ENCODE measurements at places on chromosomes 3 and 15. TPM values are rescaled to one million over a fixed set of nuclear protein-coding genes. Genes with fewer than 3 reads are reported as not detected.

DNA sequence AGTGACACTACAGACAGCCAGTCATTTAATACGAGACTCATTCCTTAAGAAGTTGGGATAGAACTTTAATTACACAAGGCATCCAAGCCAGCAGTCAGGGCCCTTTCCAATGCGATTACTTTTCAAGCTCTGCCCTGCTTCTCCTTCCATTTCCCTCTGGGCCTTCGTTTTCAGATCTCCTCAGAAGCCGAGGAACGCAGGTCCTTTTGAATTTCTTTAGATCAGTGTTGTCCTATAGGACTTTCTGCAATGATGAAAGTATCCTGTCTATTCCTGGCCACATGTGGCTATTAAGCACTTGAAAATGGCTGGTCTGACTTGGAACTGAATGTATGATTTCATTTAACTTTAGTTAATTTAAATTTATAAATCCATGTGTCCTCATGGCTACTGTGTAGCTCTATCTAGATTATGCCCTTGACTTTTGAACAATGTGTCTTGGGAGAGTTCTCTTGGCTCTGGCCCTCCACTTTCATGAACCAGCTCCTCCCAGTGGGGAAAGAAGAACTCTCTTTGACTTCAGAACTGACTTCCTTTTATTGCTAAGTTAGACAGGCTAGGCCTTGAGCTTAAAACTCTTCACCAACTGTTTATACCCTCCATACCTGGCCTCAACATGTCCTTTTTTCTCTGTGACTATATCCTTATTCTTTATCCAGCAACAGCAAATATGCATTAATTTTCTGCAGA is 22.6 kb downstream of the TGFBR2 start:
- no peaks in the 10 kb centered on the region for H3K27me3 ChIP-seq
- H3K36me3 ChIP-seq = no peaks in the 10 kb centered on the region
- no peak overlapping the region for H3K4me3 ChIP-seq
- no peak overlapping the region for H3K27ac ChIP-seq
- peaks cover 8% of the 10 kb centered on the region for H3K4me1 ChIP-seq
- DNase-seq = no peak

DNA sequence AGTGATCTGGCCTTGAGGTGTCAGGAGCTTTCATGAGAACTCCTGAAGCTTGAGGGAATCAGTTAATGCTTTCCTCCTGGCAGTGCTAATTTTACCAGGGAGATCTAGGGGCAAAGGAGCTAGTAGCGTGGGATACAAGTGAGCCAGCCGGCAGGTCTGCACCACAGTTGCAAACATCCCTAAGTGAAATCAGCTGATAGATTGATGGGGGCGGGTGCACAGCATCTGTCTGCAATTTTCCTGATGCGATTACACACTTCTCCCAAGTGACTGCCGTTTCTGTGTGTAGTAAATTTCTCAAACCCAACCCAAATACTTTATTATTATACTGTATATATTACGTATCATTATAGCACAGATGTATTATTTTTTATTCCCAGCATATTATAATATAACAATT is 304.5 kb downstream of the AGBL1 start:
- no peaks in the 10 kb centered on the region for H3K36me3 ChIP-seq
- peak overlapping the region; percentile 16 for H3K4me3 ChIP-seq
- DNase-seq = peak; percentile 30
- peak overlapping the region; percentile 48 for H3K27ac ChIP-seq
- H3K27me3 ChIP-seq = peaks cover 3% of the 10 kb centered on the region

DNA sequence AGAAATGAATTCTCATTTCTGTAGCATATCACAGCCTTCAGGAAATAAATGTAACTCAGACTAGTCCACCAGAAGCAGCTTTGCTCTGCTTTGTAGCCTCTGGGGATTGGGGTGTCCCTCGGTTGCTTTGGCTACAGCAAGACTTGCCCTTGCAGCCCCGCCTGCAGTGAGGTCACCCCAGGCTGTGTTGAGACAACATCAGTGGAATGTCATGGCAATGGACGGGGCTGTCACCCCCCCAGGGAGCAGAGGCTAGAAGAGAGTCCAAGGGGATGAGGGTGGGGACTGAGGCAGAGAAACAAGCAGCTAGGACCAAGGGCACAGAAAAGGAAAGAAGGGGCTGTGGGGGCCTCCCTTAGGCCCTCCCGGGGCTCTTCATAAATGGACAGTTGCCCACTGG is 854 bp downstream of the CLEC3B start:
- H3K27me3 ChIP-seq = no peaks in the 10 kb centered on the region
- peaks cover 10% of the 10 kb centered on the region for H3K4me1 ChIP-seq
- peak; percentile 32 for DNase-seq

GRCh38 chr3:78988324-78988723 is 779.5 kb downstream of the ROBO1 start:
- peak overlapping the region; percentile 7 for H3K4me3 ChIP-seq
- H3K4me1 ChIP-seq = peaks cover 46% of the 10 kb centered on the region
- H3K36me3 ChIP-seq = no peaks in the 10 kb centered on the region
- peaks cover 6% of the 10 kb centered on the region for H3K27me3 ChIP-seq
- no peak for DNase-seq
- H3K27ac ChIP-seq = peak overlapping the region; percentile 69

- H3K27ac ChIP-seq = peak overlapping the region; percentile 30
- peaks cover 27% of the 10 kb centered on the region for H3K4me1 ChIP-seq
- H3K4me3 ChIP-seq = peak overlapping the region; percentile 19
- H3K27me3 ChIP-seq = peaks cover 2% of the 10 kb centered on the region
- H3K36me3 ChIP-seq = no peaks in the 10 kb centered on the region
These were observed 516.5 kb downstream of the NLGN1 start for GRCh38 chr3:173913974-173914421.

GRCh38 chr15:91289324-91289723 is 189.3 kb downstream of the SV2B start:
- DNase-seq = no peak
- H3K4me1 ChIP-seq = no peaks in the 10 kb centered on the region
- no peaks in the 10 kb centered on the region for H3K36me3 ChIP-seq
- peaks cover 1% of the 10 kb centered on the region for H3K27me3 ChIP-seq
- H3K27ac ChIP-seq = no peak overlapping the region

GRCh38 chr3:160006282-160007163 is 17.9 kb downstream of the IL12A start:
- H3K4me1 ChIP-seq = peaks cover 8% of the 10 kb centered on the region
- DNase-seq = peak; percentile 32
- no peak overlapping the region for H3K4me3 ChIP-seq
- no peak overlapping the region for H3K27ac ChIP-seq

GRCh38 chr3:42229942-42230688 is 35.9 kb downstream of the CCK start:
- no peak overlapping the region for H3K4me3 ChIP-seq
- no peak overlapping the region for H3K27ac ChIP-seq
- peaks cover 18% of the 10 kb centered on the region for H3K36me3 ChIP-seq
- DNase-seq = no peak
- H3K27me3 ChIP-seq = peaks cover 5% of the 10 kb centered on the region
- peaks cover 5% of the 10 kb centered on the region for H3K4me1 ChIP-seq

DNA sequence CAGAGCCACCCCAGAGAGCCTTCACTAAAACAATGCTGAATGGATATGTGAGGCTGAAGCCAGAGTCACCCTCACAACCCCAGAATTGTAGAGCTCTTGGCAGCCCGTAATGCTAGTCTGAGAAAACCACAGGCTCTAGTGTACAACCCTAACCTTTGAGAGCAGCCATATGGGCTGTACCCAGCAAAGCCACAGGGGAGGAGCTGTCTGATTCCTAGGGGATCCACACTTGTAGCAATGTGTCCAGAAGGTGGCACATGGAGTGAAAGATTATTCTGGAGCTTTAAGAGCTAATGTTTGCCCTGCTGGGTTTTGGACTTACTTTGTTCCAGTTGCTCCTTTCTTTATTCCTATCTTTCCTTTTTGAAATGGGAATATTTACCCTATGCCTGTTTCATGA is 626.8 kb downstream of the GRM7 start:
- no peaks in the 10 kb centered on the region for H3K4me1 ChIP-seq
- no peak for DNase-seq
- no peak overlapping the region for H3K27ac ChIP-seq
- peaks cover 5% of the 10 kb centered on the region for H3K36me3 ChIP-seq
- H3K27me3 ChIP-seq = no peaks in the 10 kb centered on the region
- no peak overlapping the region for H3K4me3 ChIP-seq

DNA sequence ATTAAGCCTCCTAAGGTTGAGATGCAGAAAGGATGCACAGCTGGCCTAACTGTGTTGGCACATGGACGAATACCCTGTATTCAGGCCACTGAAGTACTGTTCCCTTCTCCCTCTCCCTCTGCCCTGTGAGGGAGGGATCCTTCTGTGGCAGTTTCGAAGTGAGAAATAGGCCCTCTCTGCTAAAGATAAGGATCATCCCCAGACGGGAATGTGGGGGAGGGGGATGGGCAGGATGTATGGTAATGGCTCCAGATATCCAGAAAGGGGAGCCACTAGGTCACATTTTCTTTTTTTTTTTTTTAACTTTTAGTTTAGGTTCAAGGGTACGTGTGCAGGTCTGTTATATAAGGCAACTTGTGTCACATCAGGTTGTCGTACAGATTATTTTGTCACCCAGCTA is 463.1 kb downstream of the TBL1XR1 start:
- no peaks in the 10 kb centered on the region for H3K27me3 ChIP-seq
- no peak overlapping the region for H3K27ac ChIP-seq
- DNase-seq = peak; percentile 34

DNA sequence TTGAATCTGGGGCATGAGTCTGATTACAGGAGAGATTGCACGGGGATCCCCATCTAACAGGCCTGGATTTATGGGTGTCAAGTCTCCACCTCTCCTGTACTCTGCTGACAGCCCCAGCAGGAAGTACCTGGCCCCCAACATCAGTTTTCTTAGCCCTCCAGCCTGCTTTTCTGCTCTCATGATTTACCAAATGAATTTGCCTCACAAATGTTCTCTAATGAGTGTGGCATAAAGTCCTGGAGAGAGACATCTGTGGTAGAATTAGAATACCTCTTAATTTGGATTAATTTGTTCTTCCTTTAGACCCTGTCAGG is 60.1 kb downstream of the FNDC3B start:
- H3K36me3 ChIP-seq = no peaks in the 10 kb centered on the region
- DNase-seq = no peak
- no peak overlapping the region for H3K27ac ChIP-seq
- H3K27me3 ChIP-seq = no peaks in the 10 kb centered on the region
- no peak overlapping the region for H3K4me3 ChIP-seq

GRCh38 chr3:17749281-17749680 is 6.8 kb upstream of the TBC1D5 start:
- no peaks in the 10 kb centered on the region for H3K27me3 ChIP-seq
- DNase-seq = no peak
- H3K36me3 ChIP-seq = no peaks in the 10 kb centered on the region
- H3K4me1 ChIP-seq = no peaks in the 10 kb centered on the region

- no peak overlapping the region for H3K27ac ChIP-seq
- H3K27me3 ChIP-seq = no peaks in the 10 kb centered on the region
- H3K4me1 ChIP-seq = peaks cover 11% of the 10 kb centered on the region
- DNase-seq = no peak
- H3K4me3 ChIP-seq = no peak overlapping the region
- H3K36me3 ChIP-seq = no peaks in the 10 kb centered on the region
These were observed 511.2 kb downstream of the FOXP1 start for GRCh38 chr3:71072287-71072686.

DNA sequence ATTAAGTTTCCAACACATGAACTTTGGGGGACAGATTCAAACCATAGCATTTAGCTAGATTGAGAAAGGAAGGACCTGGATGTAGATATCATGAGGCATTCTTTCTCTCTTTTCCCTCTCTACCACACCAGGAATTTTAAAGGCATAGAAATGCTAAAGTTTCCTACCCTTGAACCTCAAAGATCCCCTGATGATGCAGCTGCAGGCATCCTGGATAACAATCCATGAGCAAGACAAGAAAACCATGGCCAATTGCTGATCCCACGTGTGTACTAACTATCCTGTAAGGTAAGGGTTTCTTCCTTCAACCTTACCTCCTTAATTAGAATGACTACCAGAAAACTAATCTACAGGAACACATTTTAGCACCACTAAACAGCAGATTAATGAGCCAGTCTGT is 36.8 kb downstream of the CPNE4 start:
- DNase-seq = no peak
- H3K27me3 ChIP-seq = no peaks in the 10 kb centered on the region
- no peaks in the 10 kb centered on the region for H3K4me1 ChIP-seq
- no peak overlapping the region for H3K27ac ChIP-seq
- no peaks in the 10 kb centered on the region for H3K36me3 ChIP-seq
- no peak overlapping the region for H3K4me3 ChIP-seq

- no peak for DNase-seq
- H3K27me3 ChIP-seq = peaks cover 1% of the 10 kb centered on the region
- H3K4me3 ChIP-seq = no peak overlapping the region
- H3K27ac ChIP-seq = no peak overlapping the region
These were observed 90.3 kb downstream of the AKAP13 start for GRCh38 chr15:85470563-85471271.

GRCh38 chr3:122973893-122974615 is 53.5 kb downstream of the SEMA5B start:
- H3K4me1 ChIP-seq = peaks cover 50% of the 10 kb centered on the region
- H3K27ac ChIP-seq = peak overlapping the region; percentile 67
- DNase-seq = peak; percentile 75

- peaks cover 5% of the 10 kb centered on the region for H3K36me3 ChIP-seq
- no peak overlapping the region for H3K27ac ChIP-seq
- no peaks in the 10 kb centered on the region for H3K27me3 ChIP-seq
- no peaks in the 10 kb centered on the region for H3K4me1 ChIP-seq
- no peak overlapping the region for H3K4me3 ChIP-seq
These were observed 224.8 kb upstream of the BHLHE40 start for GRCh38 chr3:4754180-4755086.

- H3K27ac ChIP-seq = no peak overlapping the region
- H3K4me3 ChIP-seq = no peak overlapping the region
These were observed 52.1 kb upstream of the IL12A start for GRCh38 chr3:159936541-159936940.

GRCh38 chr3:103085465-103085864 is 650.6 kb downstream of the ZPLD1 start:
- no peak for DNase-seq
- no peak overlapping the region for H3K27ac ChIP-seq
- no peaks in the 10 kb centered on the region for H3K36me3 ChIP-seq

- H3K4me1 ChIP-seq = no peaks in the 10 kb centered on the region
- DNase-seq = no peak
- H3K27ac ChIP-seq = no peak overlapping the region
- no peaks in the 10 kb centered on the region for H3K36me3 ChIP-seq
- no peaks in the 10 kb centered on the region for H3K27me3 ChIP-seq
These were observed 19.9 kb downstream of the TAMM41 start for GRCh38 chr3:11826628-11827265.

DNA sequence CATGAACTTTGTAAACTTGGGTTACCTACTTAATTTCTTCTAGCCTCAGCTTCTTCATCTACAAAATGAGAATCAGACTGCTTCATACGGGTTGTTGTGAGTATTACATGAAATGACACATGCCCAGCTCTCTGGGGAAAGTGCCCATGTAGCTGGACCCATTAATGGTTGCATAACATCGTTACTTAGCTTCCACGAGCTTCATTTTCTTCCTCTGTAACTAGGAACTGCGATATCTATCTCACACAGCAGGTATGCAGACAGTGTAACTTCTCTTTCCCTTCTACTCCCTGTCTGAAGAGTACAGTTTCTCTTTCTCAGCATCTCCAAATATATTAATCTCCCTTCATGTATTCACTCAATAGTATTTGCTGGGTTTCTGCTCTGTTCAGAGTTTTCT is 37.9 kb upstream of the DLG1 start:
- no peak overlapping the region for H3K4me3 ChIP-seq
- peaks cover 4% of the 10 kb centered on the region for H3K36me3 ChIP-seq
- DNase-seq = no peak
- peaks cover 6% of the 10 kb centered on the region for H3K27me3 ChIP-seq
- no peak overlapping the region for H3K27ac ChIP-seq

NR1I2 gene
- not detected for total RNA-seq

CLEC3B gene
- not detected for total RNA-seq

CKMT1A gene
- 15.7 TPM for total RNA-seq

HIGD2B gene
- not detected for total RNA-seq

VWA5B2 gene
- 56.5 TPM for total RNA-seq

CAMK2N2 gene
- 14.8 TPM for total RNA-seq

GNAT1 gene
- not detected for total RNA-seq

LSAMP gene
- total RNA-seq = 67.1 TPM

ADAMTSL3 gene
- 0.32 TPM for total RNA-seq

All from glutamatergic neuron (in vitro differentiated cells).